Muscle of arm (tissue), 14 donors: ENCODE measurements at places on chromosomes 5 and 9.
A peak's percentile ranks its signal among the peaks of the same experiment; 100 is the strongest.

DNA sequence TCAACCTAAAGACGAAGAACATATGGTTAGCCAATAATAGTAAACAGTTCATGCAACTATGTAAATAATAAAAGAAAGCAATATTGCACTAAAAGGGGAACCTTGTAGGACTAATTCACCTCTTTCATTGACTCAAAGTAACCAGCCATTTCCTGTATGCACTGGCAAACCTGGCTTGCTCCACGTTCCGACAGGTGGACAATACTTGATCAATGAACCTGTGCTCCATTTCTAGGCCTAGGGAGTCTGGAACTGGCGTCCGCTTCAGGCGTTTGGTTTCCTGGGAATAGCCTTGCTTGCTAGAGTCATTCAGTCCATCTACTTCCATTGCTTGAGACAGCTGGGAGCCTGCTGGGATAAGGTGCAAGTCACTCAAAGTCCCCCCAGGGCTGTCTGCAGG, 41.6 kb downstream of the PTAR1 start:
- DNase-seq, result no peak

- no peak for DNase-seq
Measured at GRCh38 chr5:40276426-40277102, 403.2 kb upstream of the PTGER4 start.

GRCh38 chr9:7315746-7316145, 483.8 kb downstream of the DMAC1 start:
- DNase-seq, result no peak

GRCh38 chr9:108551030-108551841, 304.6 kb downstream of the ACTL7B start:
- no peak for DNase-seq

GRCh38 chr5:144336191-144336961, 165.7 kb downstream of the KCTD16 start:
- no peak for DNase-seq

DNA sequence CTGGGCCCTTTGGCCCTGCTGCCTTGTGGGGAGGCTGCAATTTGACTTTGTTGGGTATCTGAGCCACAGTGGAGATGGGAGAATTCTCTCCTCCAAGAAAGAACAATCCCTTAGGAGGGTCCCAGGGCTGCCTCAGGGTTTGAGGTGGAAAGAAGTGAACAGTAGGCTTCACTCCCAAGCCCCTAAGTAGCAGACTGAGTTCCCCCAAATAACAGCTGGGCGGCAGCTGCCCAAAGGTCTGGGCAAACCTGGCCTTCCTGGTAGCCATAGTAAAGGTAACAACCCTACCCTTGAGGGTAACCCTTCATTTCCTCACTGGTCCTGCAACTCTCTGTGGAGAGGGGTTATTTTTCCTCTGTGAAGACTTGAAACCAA, 746 bp downstream of the RGS3 start:
- DNase-seq, result no peak

GRCh38 chr5:30781643-30782042, 411.8 kb upstream of the CDH6 start:
- peak; percentile 4 for DNase-seq

DNA sequence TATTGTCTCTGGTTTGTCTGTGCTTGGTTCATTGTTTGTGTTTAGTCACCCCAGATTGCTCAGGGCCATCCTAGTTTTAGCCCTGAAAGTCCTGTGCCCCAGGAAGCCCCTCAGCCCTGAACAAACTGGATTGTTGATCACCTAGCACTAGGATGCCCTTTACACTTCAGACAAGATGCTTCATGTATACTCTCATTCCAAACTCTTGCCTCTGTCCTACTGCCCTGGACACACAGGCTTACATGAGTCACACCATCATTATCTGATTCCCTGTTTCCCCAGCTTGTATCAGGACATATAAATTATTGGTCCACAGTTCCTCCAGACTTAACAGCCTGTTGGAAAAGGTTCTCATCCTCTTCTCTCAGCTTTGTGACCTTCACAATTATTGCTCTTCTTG, 120.1 kb downstream of the BAAT start:
- no peak for DNase-seq

GRCh38 chr5:174191850-174192655, 146.5 kb downstream of the NSG2 start:
- no peak for DNase-seq

GRCh38 chr9:93183663-93184431, at the start of gene WNK2:
WNK2 (plus strand) TSS chr9:93184139; CDS start chr9:93184930, 791 bp downstream.
- DNase-seq, result no peak

GRCh38 chr5:6461793-6462650, 13.4 kb downstream of the UBE2QL1 start:
- no peak for DNase-seq

DNA sequence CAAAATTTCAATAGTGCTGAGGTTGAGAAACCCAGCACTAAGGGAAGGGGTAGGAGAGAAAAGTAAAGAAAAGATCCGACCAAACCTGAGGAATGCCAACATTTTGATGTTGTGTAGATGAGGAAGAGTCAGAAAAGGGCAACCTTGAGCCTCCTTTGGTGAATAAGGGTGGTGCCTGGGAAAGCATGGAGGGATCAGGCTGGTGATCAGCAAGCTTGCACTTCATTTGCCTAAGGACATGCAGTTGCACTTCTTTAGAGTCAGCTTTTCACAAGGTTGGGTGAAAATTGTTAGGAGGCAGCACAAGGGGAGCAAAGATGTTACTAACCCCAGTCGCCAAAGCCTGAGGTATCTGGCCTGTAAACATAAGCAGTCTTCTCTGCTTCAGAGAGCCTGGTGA, 20.4 kb downstream of the ATP6V0E1 start:
- DNase-seq, result no peak

DNA sequence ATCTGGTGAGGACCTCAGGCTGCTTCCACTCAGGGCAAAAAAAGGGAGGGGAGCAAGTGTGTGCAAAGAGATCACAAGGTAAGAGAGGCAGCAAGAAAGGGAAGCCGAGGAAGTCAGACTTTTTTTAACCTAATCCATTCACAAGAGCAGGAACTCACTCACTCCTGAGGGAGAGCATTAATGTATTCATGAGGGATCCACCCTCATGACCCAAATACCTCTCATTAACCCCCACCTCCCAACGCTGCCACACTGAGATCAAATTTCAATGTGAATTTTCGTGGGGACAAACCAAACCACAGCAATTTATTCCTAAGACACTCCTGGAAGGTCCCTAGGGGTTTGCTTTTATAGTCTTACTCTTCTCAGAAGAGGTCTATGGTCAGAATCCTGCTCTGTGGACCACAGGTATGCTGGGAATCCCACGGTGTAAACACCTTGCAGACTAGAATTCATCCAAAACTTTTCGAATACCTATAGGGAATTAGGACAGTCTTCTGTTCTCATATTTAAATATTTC, 108.7 kb downstream of the HSD17B3 start:
- DNase-seq, result no peak

GRCh38 chr5:180850434-180851078, 10.5 kb downstream of the ZFP62 start:
- no peak for DNase-seq

- no peak for DNase-seq
Measured at GRCh38 chr9:104786293-104786692, 22.4 kb downstream of the NIPSNAP3B start.

DNA sequence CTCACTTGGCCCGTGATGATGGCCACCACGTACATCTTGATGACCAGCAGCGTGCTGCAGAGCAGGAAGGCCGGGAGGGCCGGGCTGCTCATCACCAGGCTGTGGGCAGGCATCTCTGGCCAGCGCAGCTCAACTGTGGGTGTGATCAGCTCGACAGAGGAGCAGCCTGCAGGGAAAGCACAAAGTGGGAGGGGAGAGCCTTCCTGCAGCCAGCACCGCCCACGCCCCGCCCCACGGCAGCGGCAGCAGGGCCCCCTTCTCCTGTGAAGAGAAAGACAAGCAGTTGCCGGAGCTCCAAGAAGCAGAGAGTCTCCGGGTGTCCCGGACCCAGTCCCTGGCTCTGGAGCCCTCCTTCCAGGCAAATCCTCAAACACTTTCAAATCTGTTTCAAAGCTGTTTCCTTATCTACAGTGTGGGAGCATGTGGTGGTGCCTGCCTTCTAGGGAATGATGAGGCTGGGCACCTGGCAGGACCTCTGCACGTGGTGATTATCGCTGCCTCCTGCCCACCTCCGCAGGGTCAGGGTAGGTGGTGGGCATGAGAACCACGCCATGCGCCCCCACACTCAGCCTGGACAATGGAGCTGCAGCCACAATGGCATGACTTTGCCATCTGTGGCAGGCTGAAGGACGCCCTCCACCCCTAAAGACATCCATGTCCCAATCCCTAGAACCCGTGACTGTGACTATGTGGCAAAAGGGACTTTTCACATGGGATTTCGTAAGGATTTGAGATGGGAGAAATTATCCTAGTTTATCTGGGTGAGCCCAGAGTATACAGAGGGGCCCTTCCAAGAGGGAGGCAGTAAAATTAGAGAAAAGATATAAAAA, at the start of gene PTGES:
PTGES (minus strand) TSS at position 143 of the 830 bp plus-strand sequence; CDS start at position 113, 30 bp downstream.
- peak; percentile 81 for DNase-seq

GRCh38 chr5:93120051-93120450, 461.0 kb downstream of the NR2F1-AS1 start:
- DNase-seq, result no peak

DNA sequence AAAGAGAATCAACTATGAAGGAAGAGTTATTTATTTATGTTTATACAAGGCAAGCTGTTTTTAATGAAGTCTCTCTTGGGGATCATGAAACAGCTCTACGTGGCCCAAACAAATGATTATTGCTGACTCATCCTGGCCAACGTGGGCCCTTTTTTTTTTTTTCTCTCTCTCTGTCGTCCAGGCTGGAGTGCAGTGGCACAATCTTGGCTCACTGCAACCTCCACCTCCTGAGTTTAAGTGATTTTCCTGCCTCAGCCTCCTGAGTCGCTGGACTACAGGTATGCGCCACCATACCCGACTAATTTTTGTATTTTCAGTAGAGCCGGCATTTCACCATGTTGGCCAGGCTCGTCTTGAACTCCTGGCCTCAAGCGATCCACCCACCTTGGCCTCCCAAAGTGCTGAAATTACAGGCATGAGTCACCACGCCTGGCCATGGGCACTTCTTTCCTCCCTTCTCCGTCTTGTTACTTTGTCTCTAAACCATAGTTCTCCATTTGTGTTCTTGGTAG, 98.3 kb downstream of the BASP1 start:
- no peak for DNase-seq

GRCh38 chr9:124688238-124688904, 82.7 kb downstream of the NR6A1 start:
- DNase-seq, result no peak

DNA sequence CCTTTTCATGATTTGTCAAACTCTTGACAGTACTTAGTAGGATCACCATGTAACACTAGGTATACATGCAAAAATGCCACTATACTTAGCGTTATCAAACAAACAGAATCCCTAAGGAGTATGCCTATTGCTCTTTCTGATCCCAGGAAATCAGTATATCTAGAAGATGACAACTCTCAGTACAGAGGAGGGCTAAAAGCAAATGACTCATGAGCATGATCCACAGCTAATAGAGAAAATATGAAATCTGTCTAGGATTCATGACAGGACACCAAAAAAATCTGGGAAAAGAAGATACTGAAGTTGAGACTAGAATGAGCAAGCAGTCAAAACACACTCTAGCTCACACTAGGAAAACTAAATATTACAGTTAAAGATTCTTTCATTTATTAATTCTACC, 89.2 kb downstream of the RAPGEF6 start:
- no peak for DNase-seq

- DNase-seq, result no peak
Measured at GRCh38 chr5:147400126-147400809, 109.6 kb downstream of the DPYSL3 start.

DNA sequence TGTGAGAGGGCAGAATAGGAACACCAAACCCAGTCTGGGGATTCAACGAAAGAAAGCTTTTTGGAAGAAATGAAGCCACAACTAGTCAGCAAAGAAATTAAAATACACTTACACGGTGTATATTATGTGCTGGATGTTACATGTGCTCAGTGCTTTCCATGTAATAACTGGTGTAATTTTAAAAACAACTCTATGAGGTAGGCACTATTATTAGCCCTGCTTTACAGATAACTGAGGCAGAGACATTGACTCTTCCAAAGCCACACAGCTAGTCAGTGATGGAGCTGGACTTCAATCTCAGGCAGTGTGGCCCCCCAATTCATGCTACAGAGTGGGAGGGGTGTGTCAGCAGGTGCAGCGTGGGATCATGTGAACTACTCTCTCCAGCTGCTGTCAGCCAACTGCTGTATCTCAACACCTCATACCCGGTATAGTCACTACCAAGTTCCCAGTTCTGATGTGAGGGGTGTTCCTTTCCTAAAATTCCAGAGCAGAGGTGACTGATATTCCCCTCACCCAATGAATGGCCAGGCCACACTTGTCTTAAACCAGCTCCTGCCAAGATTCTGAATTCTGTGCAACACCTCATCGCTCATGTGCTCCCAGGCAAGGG, 33.8 kb upstream of the TJP2 start:
- DNase-seq, result no peak

- DNase-seq, result peak; percentile 45
Measured at GRCh38 chr5:26482810-26483375, 555.5 kb downstream of the CDH9 start.

- no peak for DNase-seq
Measured at GRCh38 chr9:86525182-86525581, 171.0 kb upstream of the TUT7 start.

- DNase-seq, result no peak
Measured at GRCh38 chr5:144086295-144086694, 84.2 kb downstream of the YIPF5 start.

- peak; percentile 61 for DNase-seq
Measured at GRCh38 chr5:34474573-34475021, 181.5 kb upstream of the RAI14 start.

GRCh38 chr9:114137831-114138230, 17.5 kb upstream of the COL27A1 start:
- no peak for DNase-seq

DNA sequence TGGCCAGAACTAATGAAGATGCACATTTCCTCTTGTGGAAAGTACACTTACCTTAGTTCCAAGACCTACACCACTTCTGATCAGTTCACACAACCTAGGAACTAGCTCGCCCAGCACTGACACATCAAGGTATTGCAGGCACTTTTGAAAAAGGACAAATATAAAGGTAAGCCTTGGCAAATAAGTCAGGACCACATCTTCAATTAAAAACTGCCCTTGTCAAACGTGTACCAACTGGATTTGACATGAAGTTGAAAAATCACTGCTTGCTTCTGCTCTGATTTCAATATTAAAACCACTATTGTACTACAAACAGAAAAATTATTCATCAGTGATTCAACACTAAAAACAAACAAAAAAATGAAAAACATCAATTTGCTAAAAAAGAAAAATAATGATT, 45.0 kb upstream of the OR2K2 start:
- no peak for DNase-seq

GRCh38 chr9:93954434-93955061, 607 bp downstream of the BARX1 start:
- no peak for DNase-seq

- DNase-seq, result no peak
Measured at GRCh38 chr9:123065196-123065595, 31.7 kb downstream of the GPR21 start.

DNA sequence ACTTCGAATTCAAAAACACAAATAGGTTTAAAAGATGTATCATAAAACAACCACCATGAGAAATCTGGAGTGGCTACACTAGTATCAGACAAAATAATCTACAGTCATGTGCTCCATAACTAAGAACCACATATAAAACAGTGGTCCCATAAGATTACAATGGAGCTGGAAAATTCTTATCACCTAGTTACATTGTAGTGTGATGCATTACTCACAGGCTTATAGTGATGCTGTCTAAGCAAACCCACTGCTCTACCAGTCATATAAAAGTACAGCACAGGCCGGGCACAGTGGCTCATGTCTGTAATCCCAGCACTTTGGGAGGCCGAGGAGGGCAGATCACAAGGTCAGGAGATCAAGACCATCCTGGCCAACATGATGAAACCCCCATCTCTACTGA, 160.1 kb downstream of the ROR2 start:
- no peak for DNase-seq
